ENCODE measurements at places on chromosomes 1 and 21.

DNA sequence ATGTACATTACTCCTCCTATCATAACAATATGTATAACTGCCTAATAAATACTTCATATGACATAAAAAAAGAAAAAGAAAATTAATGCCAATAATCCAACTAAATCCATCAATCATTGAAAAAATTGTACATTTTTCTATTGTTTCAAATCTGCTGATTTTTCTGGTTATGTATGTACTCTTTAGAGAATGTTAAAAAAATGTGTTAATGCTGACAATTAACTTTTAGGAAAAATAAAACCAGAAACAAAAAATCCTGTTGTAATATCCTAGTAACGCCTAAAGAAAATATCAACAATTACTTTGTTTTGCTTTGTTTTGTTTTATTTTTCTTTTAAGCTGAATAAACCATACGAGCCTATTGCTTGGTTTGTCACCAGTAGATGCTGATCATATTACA is 213.9 kb upstream of the USP25 start:
- DNase-seq: no peak

GRCh38 chr1:181558416-181558815 is 75.1 kb downstream of the CACNA1E start:
- no peak for DNase-seq

DNA sequence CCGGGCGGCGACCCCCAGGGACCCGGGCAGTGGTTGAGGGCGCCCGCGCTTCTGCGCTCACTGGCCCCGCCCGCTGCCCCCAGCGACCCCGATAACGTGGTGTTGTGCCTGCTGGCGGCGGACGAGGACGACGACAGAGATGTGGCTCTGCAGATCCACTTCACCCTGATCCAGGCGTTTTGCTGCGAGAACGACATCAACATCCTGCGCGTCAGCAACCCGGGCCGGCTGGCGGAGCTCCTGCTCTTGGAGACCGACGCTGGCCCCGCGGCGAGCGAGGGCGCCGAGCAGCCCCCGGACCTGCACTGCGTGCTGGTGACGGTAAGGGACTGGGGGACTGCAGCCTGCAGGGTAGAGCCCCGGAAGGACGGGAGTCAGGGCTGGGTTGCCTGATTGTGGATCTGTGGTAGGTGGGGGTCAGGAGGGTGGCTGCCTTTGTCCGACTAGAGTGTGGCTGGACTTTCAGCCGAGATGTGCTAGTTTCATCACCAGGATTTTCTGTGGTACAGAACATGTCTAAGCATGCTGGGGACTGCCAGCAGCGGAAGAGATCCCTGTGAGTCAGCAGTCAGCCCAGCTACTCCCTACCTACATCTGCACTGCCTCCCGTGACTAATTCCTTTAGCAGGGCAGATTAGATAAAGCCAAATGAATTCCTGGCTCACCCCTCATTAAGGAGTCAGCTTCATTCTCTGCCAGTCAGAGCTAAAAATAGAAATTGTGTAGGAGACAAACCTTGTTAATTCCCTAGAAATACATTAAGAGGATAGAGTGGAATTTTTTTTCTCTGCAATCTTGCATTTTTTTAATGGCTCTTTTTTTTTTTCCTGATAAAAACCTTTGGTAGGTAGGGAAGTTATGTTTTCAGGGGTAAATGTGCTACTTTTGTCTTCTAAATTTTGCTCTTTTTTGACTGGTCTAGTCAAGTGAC is 1.5 kb downstream of the GADD45A start:
- peak; percentile 75 for DNase-seq

GRCh38 chr1:202186327-202186726 is 7.3 kb upstream of the LGR6 start:
- DNase-seq: no peak

DNA sequence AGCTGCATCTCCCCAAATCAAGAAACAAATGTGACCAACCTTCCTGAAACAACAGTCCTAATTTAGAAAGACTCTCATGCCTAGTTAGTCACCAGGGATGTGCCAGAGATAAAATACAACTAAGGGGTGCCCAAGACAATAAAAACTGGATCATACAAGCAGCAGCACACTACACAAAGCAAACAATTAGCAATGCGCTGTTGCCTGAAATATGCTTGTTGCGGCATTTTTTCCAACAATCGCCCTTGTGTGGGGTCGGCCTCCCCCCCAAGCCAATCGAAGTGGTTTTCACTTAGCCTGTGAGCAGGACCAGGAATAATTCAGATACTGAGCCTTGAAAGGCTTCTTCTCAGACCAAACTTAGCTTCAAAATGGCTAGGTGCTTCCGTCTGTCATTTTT is 1.4 kb upstream of the STMN1 start:
- no peak for DNase-seq

GRCh38 chr21:46183910-46184624 is at the start of gene SPATC1L:
Gene SPATC1L, minus strand, starts transcription at chr21:46184459. Its CDS starts 1,643 bp downstream, at chr21:46182816.
- peak; percentile 77 for DNase-seq

- DNase-seq: no peak
Observed at GRCh38 chr1:169094897-169095569, 11.5 kb upstream of the ATP1B1 start.

DNA sequence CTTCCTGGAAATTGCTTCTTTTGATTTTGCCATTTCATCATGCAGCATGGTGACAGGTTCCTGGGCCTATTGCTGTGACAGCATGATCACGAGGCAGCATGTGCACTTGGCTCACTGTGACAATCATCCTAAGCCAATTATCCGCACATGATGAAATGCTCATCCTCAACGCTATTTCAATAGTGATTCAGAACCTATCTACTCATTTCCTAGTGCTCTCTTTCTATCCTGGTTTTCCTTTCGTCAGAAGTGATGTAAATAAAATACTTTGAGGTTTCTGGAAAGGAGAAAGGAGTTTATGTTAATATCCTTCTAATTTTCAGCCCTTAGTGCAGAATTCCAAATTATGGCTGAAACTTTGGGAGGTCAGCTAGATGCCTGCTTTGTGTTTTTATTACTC is 110.6 kb upstream of the ADAMTS5 start:
- DNase-seq: no peak

GRCh38 chr1:31792541-31792940 is 23.3 kb downstream of the SPOCD1 start:
- DNase-seq: no peak

DNA sequence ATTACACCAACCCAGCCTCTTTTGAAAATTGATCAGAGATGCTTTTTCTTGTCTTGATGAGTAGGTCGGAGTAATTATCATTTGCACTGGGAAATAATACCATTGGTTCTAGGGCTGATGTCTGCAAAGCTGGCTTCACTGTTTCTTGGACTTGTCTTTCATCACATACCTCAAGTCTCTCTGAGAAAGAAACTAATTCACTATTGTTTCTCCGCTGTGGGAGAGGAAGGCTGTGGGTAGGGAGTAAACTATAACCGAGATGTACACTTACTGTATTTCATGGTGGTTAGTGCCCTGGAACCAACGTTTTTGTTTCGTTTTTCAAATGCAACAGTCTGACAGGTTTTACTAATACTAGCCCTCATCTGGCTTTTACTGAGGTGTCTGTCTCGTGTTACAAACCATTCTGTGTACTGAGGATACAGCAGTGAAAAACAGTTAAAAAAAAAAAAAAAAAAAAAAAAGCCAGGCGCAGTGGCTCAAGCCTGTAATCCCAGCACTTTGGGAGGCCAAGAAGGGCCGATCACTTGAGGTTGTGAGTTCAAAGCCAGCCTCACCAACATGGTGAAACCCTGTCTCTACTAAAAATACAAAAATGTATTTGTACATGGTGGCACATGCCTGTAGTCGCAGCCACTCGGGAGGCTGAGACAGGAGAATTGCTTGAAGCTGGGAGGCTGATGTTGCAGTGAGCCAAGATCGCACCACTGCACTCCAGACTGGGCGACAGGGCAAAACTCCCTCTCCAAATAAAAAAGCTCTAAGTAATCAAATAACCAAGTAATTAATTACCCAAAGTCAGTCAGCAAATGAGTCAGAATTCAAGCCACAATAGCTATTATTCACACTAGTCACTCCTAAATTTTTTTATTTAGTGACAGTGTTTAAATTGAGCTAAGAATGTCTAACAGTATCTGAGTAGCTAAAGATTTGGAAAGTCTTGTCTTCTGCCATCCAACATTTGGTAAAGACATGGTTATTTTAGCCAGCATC is 23.3 kb downstream of the TOMM20 start:
- DNase-seq: no peak

GRCh38 chr1:22529901-22530621 is 33.2 kb upstream of the EPHA8 start:
- DNase-seq: no peak

DNA sequence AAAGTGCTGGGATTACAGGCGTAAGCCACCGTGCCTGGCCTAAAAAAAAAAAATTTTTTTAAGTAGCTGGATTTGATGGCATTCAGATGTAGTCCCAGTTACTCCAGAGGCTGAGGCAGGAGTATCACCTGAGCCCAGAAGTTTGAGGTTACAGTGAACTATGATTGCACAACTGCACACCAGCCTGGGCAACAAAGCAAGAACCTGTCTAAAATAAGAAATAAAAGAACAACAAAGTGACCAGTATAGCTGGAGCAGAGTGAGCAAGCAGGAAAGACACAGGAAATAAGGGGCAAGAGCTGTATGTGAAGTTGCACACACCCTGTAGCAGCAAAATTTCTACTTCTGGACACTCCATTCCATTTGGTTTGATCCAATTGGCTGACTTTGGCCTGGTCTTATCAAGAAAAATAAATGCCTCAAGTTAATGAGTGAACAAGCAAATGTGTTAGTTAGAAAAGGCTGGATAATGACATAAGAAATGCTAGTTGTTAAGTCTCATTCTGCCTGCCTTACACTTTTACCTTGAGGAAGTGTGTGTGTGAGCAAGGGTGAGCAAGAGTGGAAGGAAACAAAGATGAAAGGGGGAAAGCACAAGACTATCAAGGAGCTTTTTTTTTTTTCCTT is 7.9 kb downstream of the ATP5IF1 start:
- DNase-seq: no peak

DNA sequence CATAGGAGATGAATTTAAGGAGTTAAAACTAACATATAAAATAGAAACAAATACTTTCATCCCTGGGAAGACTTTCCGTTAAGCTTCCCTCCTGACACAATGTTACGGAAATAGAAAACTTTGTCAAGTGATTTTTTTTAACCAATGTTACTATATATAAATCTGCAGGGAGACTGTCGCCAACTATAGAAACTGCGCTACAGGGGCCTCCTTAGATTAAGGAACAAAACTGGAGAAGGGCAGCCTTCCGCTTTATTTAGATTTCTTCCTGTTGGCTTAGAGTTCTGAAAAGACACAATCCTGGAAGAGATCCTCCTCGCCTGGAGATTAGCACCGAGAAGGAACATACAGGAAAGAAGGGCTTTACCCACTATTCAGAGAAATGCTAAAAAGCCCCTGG is 1.5 kb downstream of the MGST3 start:
- no peak for DNase-seq

DNA sequence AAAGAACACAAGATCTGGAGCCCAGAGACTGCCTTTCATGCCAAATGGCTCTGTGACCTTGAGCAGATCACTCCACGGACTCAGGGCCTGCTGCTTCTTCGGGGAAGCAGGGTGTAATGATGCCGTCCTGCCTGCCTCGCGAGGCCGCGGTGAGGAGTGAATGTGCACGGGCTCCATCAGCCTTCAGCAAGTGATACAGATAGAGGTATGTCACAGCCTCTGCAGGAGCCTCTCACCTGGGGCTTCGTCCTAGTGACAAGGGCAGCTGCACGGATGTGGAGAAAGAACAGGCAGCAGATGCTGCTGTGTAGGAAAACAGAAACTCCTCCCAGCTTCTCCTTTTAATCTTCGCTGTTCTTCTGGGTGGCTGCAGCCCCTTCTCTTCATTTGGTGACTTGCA is 127.5 kb downstream of the KCNN3 start:
- DNase-seq: no peak

- DNase-seq: no peak
Observed at GRCh38 chr1:93081716-93082115, 2.6 kb downstream of the MTF2 start.

GRCh38 chr1:111127923-111128643 is 11.8 kb downstream of the DRAM2 start:
- DNase-seq: no peak

DNA sequence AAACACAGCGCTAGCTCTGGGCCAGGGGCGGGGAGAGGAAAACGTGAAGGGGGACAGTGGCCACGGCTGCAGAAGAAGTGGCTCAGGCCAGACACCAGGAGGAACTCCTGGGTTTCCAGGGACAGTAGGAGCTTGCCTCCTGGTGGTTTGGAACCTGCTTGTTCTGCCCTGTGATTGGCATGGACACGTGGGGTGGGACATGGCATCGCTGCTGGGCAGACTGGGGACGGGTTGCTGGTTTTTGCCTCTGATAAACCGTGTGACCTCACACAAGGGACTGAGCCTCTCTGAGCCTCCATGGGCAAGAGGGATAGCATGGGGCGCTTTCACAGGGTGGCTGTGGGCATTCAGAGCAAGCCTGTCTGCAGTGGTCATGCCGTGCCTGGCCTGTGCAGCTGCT is 7.5 kb upstream of the PLCH2 start:
- DNase-seq: no peak

DNA sequence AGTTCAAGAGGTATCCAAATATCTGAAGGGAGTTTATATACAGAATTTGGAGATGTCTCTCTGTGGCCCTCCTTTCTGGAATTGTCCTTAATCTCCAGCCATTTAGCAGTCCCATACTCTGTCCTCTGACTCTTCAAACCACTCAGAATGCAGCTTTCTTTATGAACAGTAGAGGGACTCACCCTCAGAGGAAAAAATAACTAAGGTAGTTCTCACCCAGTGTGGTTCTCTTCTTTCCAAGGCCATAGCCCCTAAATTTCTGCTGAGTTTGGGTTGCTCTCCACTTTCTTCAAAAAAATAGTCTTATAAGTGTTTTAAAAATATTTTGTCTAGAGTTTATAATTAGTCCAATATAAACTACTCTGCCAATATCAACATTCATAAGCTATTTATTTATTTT is 369.7 kb downstream of the MATN1 start:
- no peak for DNase-seq

- no peak for DNase-seq
Observed at GRCh38 chr1:235708390-235708962, 58.9 kb upstream of the GNG4 start.

- no peak for DNase-seq
Observed at GRCh38 chr1:194155962-194156361, 969.5 kb upstream of the B3GALT2 start.

GRCh38 chr1:221583465-221583864 is 158.4 kb downstream of the DUSP10 start:
- no peak for DNase-seq

GRCh38 chr1:27454610-27455009 is 35.4 kb downstream of the WASF2 start:
- DNase-seq: no peak

DNA sequence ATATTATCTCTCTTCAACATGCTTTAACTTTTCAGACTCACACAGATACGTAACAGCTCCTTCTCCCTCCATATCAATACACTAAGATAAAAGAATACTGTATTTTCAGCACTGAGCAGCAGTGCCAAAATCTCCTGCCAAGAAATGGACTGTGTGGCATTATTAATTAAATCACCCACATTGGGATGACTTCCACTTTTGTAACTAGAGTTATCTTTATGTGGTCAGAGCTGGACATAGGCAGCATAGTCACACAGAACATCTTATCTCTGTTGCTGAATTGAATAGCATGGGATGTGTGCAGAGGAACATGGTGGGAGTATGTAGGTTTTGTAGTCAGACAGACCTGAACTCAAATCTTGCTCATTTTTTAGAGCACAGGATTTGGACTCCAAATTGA is 41.4 kb upstream of the CACYBP start:
- DNase-seq: no peak

GRCh38 chr1:39469150-39469549 is 22.3 kb upstream of the BMP8A start:
- DNase-seq: no peak

- no peak for DNase-seq
Observed at GRCh38 chr1:163912170-163912884, 590.6 kb downstream of the NUF2 start.

Data from BE2C (cell line).